Activated CD4-positive, alpha-beta T cell treated with anti-CD3 and anti-CD28 coated beads, Interleukin-10, Interleukin-2, amounts not matched to agents 100 ng/mL and 50 ng/mL, durations not matched to agents 16 hours and 8 hours (primary cell): ENCODE measurements at places on chromosomes 6 and 20.

- no peak for DNase-seq
These were observed 183.1 kb downstream of the PRDM13 start for GRCh38 chr6:99789767-99790166.

GRCh38 chr6:107418118-107418517 lies 41.2 kb downstream of the PDSS2 start:
- DNase-seq, result no peak

DNA sequence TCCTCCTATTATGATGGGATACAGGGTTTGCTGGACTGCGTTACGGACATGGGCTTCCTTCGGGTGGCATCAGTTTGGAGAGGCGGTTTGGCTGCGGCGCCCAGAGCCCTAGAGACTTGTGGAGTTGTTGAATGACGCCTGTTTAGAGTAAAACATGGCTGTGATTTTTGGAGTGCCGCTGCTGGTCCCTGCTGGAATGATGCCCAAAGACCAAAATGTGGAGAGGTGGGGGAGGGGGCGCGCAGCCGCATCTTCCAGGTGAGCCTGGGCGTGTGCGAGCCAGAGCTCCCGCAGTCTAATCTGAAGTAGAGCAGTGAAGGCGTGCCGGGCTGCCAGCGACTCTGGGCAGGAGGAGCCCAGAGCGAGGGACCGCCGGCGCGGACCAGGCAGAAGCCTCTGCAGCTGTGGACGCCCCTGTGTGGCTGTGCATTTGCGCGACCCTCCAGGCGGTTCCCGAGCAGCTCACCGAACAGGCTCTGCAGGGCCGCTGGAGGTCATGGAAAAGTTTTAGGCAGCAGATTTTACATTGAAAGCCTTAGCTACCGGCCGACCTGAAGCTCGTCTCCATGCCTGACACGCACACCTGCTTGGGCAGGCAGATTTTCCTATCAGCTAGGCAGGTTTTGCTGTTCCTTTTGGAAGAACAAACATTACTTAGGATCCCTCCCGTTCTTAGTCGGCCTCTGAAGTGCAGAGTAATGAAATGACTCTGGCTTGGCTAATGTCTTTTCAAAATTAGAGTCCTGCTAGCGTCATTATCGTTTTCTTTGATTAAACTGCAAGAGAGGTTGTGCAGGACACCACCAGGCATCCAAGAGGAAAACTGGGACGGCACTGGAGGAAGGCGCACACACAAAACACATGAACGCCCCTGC lies 298.2 kb downstream of the PHACTR1 start:
- no peak for DNase-seq

DNA sequence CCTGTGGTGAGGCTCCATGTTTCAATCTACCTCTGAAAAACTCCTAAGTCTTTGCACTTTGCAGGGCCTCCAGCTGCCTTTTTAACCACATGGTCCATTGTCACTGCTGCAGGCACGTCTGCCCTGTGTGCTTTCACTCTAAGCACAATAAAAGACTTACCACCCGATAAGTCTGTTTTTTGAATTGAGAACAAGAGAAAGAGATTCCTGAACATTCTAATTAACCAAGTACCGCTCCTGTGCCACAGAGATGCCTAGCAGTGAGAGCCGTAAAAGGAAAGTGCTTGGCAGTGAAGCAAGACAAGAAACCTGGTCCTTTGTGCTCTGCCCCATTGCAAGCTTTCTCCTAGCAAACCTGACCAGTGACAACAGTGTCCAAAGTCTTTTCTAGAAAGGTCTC lies 487.6 kb upstream of the FLRT3 start:
- DNase-seq, result no peak

GRCh38 chr20:61972636-61973508 lies 92.8 kb downstream of the TAF4 start:
- DNase-seq, result no peak

DNA sequence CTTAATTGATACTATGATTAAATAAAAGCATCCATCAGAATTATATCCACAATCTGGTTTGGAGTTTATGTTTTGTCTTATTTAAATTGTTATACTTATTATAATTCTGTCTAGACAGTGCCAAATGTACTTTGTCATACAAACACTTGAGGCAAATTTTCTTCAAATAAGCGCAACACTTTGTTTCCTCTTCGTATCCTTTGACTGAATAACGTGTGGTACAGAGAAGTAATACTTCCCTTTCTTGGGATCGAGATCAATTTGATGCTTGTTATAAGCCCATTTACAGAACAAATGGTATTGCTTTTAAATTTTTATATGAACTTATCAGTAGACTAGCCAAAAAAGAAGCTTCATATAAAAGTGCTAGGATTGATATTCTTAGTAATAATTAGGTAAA lies 111.0 kb downstream of the ATG5 start:
- DNase-seq, result no peak

GRCh38 chr20:3093861-3094361 lies 9.4 kb upstream of the AVP start:
- no peak for DNase-seq

- no peak for DNase-seq
These were observed 26.6 kb downstream of the ZNF133 start for GRCh38 chr20:18314786-18315406.

GRCh38 chr6:10578723-10579122 lies 57.6 kb downstream of the GCNT2 start:
- DNase-seq, result no peak

GRCh38 chr6:170139531-170139930 lies 151.3 kb downstream of the DLL1 start:
- no peak for DNase-seq

- DNase-seq, result no peak
These were observed 678.6 kb upstream of the CITED2 start for GRCh38 chr6:140052736-140053729.

DNA sequence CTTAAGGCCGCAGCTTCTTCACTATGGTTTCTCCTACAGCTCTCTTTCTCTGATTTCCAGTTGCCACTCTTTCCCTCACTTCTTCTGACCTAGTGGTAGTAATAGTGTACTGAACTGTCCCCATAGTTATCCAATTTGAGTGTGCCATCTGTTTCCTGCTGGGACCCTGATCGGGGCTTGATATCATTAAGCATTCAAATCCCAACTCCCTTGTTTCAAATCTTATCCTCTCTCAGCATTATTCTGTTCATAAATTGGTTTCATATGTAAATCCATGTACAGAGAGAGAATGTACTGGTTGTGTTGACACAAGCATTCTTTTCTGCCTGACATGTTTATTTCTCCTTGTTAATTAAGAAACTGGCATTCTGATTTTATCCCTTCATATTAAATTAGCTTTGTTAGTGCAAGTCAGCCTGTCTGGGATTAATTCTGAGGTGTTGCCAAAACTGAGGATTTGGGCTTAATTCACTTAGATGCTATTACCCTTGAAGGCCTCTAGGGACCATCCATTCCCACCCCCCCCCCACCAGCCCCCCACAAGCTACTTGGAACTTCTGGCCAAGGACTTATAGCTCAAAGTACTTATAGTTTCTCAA lies 84.6 kb upstream of the PROKR2 start:
- no peak for DNase-seq

- no peak for DNase-seq
These were observed 57.8 kb upstream of the NKAIN2 start for GRCh38 chr6:123745895-123746294.
